ENCODE measurements at places on chromosomes 2 and 18.
A peak's percentile ranks its signal among the peaks of the same experiment; 100 is the strongest.

GRCh38 chr2:43486603-43487002 is 109.2 kb downstream of the THADA start:
- no peak for DNase-seq

GRCh38 chr2:173021939-173022371 is 53.7 kb upstream of the MAP3K20 start:
- no peak for DNase-seq

DNA sequence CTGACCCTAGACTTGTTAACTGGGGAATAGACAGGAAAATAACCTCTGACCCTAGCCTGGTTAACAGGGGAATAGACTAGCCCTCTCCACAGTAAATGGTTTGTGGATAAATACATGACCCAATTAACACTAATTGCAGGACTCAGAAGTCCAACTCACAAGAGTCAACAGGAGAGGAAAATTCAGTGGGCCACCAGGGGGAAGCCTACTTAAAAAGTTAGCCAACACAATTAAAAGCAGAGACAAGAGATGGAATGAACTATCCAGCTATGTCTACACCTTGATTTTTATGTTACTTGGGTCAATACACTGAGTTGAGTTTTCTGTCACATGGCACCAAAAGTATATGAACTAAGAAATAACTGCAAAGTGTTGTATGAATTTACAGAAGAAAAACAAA is 158.8 kb upstream of the SLC39A10 start:
- DNase-seq = peak; percentile 9

DNA sequence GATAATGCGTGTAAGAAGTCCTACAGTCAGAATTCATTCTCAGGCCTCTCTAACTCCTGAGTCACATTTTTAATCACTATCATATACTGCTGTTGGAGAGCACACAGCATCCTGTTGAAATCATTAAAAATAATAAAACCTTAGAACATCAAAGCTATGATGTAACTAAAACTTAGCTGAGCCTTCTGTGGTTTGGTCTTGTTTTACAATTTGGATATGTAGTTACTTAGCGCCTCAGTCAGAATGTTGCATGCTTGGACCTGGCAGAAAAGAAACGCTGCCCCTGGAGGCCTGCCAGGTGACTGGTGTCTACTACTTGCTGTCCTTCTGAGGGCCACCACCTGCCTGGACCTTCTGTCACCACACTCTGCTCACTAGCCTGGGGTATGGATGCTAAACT is 261.1 kb upstream of the RASGRP3 start:
- DNase-seq = no peak

DNA sequence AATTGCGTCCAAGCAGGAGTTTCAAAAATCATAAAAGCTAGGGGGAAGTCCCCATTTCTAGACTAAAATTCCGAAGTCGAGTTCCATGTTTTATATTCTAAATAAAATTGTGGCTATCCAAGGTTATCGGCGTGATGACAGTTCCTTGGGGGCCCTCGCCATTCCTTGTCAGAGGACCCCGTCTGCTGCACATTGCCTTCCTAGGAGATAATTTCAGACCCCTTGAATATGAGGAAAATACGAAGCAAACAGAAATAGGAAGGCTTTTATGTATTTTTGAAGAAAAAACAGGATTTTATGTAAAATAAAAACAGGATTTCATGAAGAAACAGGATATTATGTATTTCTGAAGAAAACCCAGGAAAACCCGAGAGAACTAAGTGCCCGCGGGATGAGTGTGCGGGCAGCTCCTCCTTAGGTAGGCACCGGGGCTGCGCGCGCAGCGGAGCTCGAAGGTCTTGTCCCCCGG is 465 bp upstream of the PLEKHA3 start:
- no peak for DNase-seq

GRCh38 chr18:59631583-59632181 is 65.5 kb downstream of the CCBE1 start:
- peak; percentile 49 for DNase-seq

DNA sequence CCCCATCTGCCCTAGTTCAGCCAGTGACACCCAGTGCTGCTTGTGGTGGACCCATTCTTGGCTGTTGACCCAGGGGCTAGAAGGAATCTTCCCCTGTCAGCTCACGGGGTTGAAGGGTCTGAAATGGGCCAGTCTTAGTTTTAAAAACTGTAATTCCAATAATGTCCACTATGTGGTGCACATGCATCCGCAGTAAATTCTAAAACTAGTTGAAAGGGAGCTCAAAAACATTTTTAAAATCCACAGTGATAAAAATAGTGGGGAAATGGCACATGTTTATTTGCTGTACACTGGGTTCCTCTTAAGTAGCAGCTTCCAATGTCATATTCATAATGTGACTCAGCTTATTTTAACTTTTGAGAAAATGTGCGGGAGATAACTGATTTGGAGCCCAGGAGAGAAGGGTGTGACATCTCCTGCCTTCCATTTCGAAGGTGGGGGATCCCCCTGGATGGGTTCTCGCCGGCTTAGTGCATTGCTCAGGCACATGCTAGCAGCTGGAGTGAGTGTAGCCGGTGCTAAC is 32.8 kb downstream of the GRHL1 start:
- peak; percentile 40 for DNase-seq

- DNase-seq = no peak
These were observed 29.6 kb upstream of the ITGAV start for GRCh38 chr2:186560254-186560653.

DNA sequence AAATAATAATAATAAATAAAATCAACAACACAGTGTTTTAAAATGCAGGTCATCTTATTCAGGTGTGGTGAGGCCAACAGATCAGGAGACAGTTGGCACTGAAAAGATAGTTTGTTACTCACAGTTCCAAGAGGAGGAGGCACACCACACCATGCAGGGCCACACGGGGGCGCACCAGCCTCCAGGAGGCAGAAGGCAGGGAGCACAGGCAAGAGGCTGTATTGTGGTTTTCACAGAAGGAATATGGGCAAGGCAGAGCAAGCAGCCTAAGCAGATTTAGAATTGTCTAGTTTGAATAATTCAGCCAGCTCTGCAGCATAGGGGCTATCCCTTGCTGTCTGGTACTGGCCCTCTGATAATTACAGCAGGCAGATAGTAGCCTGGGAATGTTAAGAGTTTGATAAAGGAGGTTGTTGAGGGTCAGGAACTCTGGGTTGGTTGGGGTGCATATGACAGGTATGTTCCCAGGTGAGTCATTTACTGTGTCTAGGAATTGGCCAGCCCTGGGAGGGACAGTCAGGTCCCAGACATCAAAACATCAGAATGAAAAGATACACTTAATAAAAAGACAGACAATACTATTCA is 31.3 kb downstream of the KIAA2012 start:
- DNase-seq = peak; percentile 14

DNA sequence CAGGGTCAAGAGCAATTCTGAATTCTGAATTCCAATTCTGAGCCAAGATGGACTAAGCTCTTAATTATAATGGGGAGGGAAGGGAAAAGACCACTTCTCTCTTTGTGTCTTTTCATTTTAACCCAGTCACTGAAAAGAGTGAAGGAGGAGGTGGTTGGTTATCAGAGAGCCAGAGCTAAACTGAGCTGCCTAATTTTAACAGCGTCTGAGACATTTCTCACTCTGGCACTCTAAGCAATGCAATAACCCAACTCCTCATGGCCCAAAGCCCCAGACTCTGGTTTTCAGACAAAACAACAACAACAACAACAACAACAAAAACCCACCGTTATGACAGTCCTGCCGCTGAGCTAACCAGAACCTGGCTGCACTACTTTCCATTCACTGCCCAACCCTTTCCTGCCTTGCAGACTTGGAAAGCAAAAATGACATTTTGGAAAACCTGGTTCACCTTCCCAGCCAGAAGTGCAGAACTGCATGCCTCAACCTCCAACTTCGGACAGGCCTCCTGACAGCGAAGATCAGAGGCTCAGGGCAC is 1.0 kb downstream of the CHST10 start:
- no peak for DNase-seq

DNA sequence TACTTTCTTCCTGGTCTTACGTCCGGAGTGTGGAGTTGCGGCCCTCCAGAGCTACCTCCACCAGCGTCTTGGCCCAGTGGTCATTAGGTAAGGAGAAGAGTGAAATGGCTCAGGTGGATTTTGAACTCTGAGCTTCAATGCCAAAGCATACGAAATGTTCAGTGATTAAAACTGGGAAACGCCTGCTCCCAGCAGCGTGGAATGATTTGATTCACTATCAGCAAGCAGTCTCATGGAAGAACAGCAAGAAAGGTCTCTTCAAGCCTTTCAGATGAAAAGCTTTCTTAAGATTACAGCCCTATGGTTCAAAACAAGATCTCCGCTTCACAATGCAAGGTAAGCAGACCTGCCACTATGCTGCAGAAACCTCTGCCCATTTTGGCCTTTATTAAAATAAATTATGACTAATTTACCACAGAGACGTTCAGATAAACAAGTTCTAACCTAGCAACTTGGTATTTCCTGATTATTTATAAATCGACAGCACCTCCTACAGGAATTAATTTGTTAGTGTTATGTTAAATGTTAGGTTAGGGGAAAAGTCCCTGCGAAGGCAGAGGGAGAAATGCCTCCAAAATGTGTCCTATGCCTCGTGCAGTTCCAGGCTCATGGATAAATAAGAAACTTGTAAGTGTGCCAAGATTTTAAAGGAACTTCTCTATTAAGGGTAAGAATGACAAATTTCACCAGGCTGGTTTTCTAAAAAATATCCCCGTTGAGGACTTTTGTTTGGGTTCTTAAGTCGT is 10.1 kb downstream of the SP9 start:
- peak; percentile 54 for DNase-seq

GRCh38 chr18:70469916-70470315 is 181.1 kb downstream of the SOCS6 start:
- DNase-seq = no peak

DNA sequence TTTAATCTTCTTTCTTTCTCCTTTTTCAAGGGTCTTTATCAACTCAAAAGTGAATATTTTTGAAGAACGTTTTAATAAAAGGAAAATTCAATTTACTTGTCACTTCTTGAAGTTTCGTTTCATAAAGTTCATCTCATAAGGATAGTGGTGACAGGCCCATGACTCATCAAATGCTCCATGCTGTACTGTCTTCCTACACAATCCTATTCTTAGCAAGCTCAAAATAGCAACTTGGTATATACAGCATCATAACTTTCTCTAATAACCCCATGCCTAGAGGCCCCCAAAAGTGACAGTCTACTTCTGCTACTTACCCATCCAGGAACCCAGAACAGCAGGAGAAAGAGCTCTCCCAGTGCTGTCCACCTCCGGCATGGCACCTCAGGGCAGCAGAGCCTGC is 7.7 kb downstream of the FBXO15 start:
- DNase-seq = no peak

DNA sequence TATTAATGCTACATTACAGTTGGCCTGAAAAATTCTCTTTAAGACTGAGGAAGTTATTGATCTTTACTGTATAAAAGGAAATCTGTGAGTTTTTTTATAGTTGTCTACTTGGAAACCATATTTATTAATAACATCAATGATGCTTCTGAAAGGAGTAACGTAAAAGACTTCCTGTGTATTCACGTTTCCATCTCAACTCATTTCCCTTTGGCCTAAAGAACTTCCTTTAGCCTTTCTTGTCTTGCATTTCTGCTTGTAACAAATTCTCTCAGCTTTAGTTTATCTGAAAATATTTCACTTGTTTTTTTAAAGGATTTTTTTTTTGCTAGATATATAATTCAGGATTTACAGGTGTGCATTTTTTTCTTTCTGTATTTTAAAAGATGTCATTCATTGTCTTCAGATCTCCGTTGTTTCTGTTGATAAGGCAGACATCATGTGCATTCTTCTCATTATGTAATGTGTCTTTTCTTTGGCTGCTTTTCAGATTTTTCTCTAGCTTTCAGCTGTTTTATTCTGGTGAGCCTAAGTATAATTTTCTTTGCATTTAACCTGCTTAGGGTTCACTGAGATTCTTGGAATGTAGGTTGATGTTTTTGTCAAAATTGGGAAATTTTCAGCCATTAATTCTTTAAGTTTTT is 159.0 kb upstream of the DAPL1 start:
- no peak for DNase-seq

- DNase-seq = no peak
These were observed 9.8 kb downstream of the CD302 start for GRCh38 chr2:159788253-159788652.

GRCh38 chr18:32326450-32327308 is 136.8 kb downstream of the MEP1B start:
- no peak for DNase-seq

DNA sequence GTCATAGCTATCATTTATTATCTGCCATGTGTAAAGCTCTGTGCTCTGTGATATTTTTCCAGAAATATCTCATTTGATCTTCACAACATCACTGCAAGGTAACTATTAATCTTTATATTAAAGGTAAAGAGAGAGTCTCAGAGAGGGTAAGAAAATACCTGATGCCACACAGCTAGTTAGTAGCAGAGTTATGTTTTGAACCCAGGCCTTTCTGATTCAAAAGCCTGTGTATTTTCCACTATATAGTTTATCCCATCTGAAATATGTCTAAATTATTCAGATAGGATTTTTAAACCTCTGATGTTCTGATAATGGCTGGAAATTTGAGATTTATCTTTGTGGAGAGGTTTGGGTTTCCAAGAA is 10.1 kb downstream of the INPP1 start:
- no peak for DNase-seq

DNA sequence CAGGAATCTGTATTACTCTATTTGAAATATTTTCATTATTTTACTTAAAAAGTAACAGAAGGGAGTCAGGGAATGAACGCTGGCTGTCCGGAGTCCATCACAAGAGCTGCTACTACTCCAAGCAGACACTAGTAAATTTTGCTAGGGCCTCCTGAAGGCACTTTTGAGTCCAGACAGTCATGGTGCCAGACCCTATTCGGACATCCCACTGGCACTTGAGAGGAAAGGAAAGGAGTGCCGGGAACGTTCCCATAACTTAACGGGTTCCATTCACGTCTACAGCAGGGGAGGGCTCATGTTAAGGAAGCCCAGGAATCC is 563 bp upstream of the GMCL1 start:
- DNase-seq = no peak

GRCh38 chr2:175844169-175844568 is 157.9 kb downstream of the LNPK start:
- DNase-seq = no peak

- DNase-seq = no peak
These were observed 13.0 kb downstream of the VPS4B start for GRCh38 chr18:63409301-63409700.

DNA sequence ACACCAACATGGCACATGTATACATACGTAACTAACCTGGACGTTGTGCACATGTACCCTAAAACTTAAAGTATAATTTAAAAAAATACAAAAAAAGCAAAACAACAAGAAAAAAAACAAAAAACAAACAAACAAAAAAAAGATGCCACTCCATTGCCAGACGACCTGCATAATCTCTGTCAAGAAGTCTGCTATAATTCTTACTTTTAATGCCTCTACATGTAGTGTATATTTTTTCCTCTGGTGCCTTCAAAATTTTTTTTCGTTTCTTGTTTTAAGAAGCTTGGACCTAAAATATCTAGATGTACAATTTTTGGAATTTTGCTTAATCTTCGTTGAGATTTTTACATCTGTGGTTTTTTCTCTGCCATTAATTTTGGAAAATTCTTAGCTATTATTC is 235.6 kb upstream of the ZNF521 start:
- DNase-seq = no peak

GRCh38 chr18:29531746-29532145 is 1354.8 kb upstream of the CDH2 start:
- DNase-seq = no peak
